ENCODE measurements at places on chromosomes 3 and 15.

DNA sequence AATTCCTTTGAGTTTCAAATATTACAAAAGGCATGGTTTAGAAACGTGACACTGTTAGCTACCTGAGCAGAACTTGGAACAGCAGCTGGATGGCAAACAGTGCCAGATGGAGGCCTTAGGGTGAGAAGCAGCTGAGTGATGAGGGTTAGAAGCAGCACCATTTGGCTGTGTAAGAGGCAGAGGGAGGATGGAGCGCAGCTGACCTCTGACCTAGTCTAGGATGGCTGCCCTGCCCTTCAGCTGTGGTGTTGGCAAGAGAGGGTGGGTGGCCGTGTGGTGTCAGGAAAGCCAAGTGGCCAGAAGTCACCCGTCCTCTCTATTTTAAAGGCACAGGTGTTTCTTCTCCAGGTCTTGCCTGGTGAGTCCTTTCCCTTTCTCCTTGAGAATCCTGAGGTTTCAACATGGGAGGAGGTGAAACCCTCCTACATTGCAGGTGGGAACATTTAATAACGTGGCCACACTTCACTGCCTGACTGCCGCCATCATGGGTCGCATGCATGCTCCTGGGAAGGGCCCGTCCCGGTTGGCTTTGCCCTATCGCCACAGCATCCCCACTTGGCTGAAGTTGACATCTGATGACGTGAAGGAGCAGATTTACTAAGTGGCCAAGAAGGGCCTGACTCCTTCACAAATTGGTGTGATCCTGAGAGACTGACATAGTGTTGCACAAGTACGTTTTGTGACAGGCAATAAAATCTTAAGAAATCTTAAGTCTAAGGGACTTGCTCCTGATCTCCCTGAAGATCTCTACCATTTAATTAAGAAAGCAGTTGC lies 17.6 kb downstream of the BCL2L10 start:
- no peak for DNase-seq

DNA sequence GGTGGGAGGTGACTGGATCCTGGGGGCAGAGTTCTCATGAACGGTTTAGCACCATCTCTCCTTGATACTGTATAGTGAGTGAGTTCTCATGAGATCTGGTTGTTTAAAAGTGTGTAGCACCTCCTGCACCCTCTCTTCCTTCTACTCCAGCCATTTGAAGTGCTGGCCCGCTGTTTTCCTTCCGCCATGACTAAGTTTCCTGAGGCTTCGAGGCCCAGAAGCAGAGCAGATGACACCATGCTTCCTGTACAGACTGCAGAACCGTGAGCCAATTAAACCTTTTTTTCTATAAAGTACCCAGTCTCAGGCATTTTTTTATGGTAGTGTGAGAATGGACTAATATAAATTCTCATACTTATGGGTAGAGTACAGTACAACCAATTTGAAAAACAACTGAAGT lies 123.6 kb upstream of the BHLHE40 start:
- DNase-seq, result no peak

DNA sequence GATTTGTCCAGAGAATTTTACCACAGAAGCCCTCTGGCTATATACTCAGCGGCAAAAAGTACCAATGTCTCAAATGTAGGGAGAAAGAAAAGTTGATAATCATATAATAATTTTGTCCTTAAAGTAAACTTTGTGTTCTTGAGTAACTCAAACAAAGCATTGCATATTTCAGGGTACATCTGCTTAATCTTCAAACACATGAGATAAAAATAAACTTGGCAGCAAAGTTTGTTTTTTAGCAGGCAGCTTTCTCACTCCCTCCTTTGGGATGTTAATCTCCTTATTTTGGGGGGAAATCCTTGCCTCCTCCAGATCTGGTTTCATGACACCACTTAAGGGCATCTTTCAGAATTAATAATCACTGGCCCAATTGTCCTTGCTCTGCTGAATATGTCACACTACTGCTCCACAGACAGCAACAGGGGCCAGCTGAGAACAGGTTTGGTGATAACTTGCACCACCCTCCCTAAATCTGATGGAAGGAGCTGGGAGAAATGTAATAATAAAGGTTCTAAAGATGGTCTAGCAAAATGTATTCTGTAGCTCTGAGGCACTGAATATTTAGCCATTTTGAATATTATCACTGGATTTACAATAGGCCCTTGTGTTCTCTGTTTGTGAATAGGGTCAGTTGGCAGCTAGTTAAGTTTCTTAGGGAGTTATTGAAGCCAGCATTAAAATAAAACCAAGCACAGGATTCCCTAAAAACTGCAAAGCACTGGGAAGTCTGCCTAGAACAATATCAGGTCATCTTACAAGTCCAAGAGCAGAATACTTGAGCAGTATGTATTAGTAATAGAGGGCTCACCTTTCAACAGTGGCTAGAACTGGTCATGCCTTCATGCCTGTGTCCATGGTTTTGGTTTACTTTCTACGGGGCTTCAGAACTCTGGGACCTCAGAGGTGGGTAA lies 79.2 kb downstream of the EFL1 start:
- DNase-seq, result no peak

DNA sequence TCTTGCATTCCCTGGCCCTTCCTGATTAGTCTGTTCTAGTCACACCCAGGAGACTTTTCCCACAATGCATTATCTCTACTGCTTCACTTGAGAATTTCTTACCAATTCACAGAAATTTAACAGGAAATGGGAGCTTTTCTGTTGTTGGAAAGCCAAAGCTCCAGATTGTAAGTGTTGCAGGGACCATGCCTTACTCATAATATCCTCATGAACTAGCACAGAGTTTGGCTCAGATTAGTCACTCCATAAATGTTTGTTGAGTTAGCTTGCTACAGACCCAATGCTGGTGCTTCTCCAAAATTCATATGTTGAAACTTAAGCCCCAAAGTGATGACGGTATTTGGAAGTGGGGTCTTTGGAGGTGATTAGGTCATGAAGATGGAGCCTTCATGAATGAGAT lies 232.6 kb downstream of the GAP43 start:
- DNase-seq, result no peak

DNA sequence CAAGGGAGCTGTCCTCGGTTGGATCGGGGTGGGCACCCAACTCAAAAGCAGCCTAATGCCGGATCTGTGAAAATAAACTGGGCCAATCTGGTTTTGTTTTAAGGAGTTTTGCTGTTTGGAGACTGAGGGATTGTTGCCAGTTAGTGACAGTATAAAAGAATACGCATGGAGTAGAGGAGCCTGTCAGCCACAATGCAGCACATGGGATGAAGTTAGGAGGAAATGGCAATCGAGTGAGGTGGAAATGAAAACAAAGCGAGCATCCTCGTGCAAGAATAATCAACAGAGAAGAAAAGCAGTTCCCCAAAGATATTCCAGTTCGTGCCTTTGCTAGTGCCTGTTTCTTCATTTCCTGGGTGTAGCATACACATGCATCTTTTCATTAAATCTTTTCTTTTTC lies 108.4 kb upstream of the RORA start:
- no peak for DNase-seq

All from stimulated activated CD4-positive, alpha-beta T cell treated with anti-CD3 and anti-CD28 coated beads, TNF-alpha, amount 100 ng/mL, for 1 hour (primary cell).